ENCODE measurements at places on chromosomes 12 and 14. TPM values are rescaled to one million over a fixed set of nuclear protein-coding genes. Genes with fewer than 3 reads are reported as not detected.
A peak's percentile ranks its signal among the peaks of the same experiment; 100 is the strongest.

SIX4 gene
- polyA plus RNA-seq = not detected

EIF2S3B gene
- 0.71 TPM for polyA plus RNA-seq

ERBB3 gene
- 1.00 TPM for polyA plus RNA-seq

CLEC1B gene
- not detected for polyA plus RNA-seq

ZDHHC22 gene
- polyA plus RNA-seq = not detected

SYT10 gene
- not detected for polyA plus RNA-seq

TROAP gene
- 5.3 TPM for polyA plus RNA-seq

RNASE7 gene
- polyA plus RNA-seq = not detected

BEGAIN gene
- 0.29 TPM for polyA plus RNA-seq

TPH2 gene
- polyA plus RNA-seq = not detected

CACNA2D4 gene
- 4.9 TPM for polyA plus RNA-seq

TOX4 gene
- 99.1 TPM for polyA plus RNA-seq

DNAI7 gene
- polyA plus RNA-seq = not detected

RTL1 gene
- polyA plus RNA-seq = not detected

GRCh38 chr12:130632642-130633041 is 83.5 kb downstream of the RIMBP2 start:
- no peak for DNase-seq

DNA sequence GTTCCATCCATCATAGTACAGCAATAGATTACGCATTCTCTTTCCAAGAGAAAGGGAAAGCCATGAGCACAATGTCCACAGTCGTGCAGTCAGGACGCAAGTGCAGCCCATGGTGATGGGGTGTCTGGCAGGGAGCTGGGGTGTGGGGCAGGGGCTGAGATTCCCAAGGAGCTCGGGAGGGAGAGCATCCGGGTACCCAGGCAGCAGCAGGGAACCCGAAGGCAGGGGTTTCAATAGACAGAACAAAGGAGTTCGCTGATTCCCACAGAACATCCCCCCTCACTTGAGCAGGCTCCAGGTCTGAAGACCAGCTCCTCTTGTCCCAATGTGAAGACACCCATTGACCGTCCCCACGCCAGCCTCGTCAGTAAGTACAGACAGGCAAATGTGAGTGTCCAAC is 13.5 kb downstream of the ANHX start:
- no peak for DNase-seq

DNA sequence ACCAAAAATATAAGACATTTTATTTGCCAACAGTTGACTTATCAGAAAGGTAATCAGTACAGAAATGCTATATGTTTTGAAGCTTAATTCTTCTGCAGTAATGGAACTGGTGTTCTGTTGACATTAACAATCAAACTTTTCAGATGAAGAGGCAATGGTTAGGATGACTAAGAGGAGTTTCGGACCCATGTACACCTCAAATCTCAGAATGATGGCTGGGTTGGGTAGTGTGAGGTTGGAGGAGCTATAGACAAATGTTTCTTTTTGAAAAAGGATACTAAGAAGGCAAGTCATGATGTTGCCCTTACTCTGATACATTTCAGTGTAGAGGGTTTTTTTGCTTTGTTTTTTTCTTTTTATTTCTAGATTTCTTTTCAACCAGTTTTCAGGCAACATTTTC is 66.9 kb downstream of the KNTC1 start:
- DNase-seq = no peak

DNA sequence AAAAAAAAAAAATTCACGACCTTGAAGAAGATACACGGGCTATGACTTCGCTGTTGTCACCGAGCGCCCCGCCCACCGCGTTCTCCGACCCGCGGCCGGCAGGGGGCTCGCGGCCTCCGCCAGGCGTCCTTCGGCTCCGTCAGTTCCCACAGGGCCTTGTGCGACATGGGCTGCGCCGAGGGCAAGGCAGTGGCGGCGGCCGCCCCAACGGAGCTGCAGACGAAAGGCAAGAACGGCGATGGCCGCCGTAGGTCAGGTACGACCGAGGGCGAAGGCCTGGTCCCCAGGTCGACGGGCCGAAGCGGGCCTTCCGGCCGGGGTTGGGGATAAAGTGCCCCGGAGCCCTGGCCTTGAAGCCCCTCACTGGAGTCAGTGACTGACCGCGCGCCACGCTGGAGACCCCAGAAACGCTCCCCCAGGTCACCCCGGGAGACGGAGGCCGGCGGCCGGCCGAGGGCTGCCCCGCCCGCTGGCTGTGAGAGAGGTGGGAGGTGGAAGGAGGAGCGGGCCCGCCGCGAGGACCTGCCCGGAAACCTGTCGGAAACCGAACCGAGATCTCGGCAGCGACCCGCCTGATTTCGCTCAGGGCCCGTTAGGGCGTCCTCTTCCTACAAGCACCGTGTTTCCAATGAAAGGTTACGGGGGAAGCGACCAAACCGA is at the start of gene TXNRD1:
Gene TXNRD1 (plus strand): TSS at position 142 of the 660 bp plus-strand sequence. CDS start 24 bp downstream, at position 166.
- peak; percentile 90 for DNase-seq

DNA sequence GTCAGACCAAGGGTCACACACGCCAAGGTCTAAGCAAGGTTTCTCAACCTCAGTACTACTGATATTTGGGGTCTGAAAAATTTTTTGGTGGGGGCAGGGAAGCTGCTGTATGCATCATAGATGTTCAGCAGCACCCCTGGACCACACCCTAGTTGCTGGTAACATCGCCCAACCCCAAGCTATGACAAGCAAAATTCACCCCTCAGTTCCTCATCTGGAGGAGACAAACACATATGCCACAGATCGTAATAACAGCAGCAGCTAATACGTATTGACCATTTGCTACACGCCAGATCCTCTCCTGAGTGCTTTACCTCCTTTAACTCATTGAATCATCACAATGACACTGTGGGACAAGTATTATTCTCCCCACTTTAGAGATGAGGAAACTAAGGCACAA is 46.4 kb downstream of the ACTN1 start:
- DNase-seq = no peak

DNA sequence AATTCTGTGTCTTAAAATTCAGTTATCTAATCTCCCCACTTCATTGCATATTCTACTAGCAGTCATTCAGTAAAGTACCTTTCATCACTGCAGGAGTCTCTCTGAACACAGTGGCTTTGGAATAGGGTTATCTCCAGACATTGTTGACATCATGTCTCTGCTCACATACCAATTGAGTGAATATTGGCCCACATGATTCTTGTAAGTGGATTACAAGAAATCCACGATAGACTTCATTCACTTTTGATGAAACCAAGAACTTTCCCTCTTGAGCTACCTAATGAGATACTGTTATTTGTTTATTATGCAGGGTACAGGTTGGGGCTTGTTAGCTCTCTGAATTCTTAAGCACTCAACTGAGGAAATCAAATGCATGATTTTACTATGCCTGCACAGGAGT is 284.9 kb downstream of the RAD51B start:
- no peak for DNase-seq

DNA sequence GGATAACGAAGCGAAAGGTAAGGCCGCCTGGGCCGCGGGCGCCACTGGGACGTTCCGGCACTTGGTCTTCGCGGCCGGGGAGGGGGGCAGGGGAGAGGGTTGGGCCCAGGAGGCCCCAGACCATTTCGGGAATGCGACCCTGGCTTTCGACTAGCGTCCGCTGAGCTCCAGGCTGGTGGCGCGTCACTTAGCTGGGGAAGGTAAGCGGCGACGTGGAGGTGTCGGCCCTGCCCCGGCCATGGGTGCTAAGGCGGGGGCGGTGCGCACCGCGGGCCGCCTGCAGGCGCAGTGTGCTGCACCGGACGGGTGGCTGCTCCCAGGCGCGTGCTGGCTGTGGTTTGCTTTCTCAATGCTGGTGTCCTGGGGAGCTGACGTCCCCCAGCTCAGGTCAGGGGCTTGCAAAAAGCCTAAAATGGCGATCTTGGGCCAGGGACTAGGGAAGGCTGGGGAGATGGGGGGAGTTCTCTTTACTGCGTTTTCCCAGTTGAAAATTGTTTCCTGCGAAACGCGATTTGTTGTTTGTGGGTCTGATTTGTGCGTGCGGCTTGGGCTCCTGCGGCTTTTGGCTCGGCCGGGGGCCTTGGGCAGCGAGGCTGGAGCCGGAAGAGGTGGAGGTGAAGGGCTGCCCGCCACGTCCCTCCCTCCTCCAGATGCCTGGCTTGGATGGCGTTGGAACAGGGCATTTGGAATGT is 1.2 kb downstream of the HOXC10 start:
- DNase-seq = no peak

- DNase-seq = no peak
These were observed 43.4 kb downstream of the TEAD4 start for GRCh38 chr12:3002646-3003045.

GRCh38 chr12:121581686-121582429 is 1.0 kb upstream of the KDM2B start:
- DNase-seq = peak; percentile 26

DNA sequence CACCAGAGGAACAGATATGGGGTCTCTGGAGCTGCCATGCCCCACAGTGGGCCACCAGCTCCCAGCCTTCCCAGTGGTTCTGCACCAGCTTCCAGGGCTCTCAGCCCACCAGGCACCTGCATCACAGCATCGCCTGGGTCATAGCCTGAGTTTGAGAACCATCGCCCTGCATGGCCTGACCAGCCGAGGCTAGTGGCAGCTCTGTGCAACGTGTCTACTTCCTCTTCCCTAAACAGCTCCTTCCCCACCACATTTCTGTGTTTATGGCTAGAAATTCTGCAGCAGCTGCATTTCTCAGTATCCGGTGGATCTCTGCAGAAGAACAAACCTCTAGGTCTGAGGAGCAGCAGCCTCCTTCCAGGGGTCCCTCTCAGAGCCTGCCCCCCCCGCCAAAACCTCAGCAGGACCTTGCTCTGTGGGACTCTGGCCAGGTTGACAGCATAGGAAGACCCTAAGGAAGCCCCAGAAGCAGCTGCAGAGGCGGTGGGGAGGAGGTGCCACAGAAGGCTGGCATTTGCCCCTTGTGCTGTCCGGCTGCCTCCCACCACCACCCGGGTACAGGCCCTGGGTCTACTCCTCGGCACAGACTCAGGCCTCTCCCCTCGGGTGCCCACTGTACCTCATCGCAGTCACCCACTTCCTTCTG is 47.7 kb downstream of the PSMA6 start:
- DNase-seq = no peak

DNA sequence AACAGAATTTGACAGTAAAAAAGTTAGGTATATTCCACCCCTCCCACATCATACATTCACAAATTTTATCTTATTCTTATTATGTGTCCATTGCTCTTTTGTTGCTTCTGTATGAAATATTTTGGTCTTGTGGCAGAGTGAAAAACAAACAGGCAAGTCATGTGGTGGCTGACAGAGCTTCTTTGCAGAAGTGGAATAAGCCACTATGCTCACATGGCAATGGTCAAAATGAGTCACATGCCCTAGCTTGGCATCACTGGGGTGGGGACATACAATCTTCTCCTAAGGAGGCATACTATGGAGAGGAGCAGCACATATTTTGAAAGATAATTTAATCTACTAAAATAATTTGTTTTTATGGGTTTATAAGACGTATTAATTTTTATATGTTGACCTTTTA is 27.7 kb upstream of the CMA1 start:
- no peak for DNase-seq

DNA sequence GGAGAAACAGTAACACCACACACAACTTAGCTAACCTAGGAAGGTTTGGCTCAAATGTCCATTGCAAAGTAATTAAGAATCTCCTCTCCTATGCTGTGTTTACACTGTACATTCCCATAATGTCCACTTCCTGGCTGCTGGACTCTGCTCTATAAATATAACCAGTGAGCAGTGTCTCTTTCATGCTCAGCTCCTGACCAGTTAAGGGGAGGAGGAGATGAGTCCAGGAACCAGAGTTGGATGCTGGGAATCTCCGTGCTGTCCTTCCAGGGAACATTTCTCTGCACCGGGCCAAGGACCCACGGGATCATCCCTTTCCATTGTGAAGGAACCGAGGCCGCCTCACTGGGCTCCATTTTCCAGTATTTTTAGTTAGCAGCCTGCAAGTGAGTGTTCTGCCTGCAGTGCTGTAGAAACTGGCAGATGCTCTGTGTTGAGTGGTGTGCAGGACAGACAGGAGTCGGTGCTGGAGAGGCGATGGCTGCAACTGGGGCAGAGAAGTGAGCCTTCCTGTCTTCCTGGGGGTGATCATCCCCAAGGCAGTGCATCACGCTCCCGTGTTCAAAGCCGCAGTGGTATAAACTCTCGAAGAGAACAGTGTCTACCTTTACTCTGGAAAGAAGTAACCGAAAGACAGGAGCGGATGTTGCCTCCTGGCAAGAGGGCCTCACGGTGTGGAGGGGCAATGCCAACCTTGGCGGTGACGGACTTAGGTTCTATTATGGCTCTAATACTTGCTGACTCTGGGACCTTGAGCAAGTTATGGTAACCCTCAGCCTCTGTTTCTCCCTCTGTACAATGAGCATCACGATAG is 195.5 kb downstream of the CACNA1C start:
- DNase-seq = no peak

DNA sequence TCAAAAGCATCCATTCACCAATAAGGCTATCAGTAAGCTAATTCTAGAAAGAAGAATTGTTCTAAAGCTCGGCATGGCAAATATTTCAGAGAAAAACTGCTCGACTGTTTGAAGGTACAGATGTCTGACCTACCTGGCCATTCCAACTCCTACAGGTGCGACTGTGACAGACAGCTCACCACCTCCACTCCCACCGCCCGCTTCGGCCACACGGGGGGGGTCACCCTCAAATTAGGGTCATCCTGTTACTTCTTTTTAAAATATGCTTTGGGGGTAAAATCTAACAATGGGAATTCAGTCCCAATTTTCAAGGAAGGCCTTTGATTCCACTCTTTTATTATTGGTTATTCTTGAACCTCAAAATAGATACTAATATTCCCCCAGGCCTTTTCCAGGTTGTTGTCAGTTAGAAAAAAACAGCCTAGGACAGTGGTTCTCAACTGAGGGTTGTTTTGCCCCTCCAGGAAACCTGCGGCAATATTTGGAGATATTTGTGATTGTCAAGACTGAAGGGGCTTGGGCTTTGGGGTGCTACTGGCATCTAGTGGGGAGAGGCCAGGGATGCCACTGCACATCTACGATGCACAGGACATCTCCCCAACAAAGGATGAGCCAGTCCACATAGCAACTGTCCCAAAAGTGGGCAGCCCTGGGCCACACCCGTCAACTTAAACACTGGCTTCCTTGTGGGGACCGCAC is 81.2 kb downstream of the BCL11B start:
- DNase-seq = peak; percentile 55

GRCh38 chr12:19316425-19316824 is 122.9 kb upstream of the AEBP2 start:
- DNase-seq = no peak

- DNase-seq = no peak
These were observed 20.1 kb upstream of the FBXO21 start for GRCh38 chr12:117210266-117210918.

- DNase-seq = no peak
These were observed 206.8 kb upstream of the BCL2L14 start for GRCh38 chr12:11863988-11864387.

DNA sequence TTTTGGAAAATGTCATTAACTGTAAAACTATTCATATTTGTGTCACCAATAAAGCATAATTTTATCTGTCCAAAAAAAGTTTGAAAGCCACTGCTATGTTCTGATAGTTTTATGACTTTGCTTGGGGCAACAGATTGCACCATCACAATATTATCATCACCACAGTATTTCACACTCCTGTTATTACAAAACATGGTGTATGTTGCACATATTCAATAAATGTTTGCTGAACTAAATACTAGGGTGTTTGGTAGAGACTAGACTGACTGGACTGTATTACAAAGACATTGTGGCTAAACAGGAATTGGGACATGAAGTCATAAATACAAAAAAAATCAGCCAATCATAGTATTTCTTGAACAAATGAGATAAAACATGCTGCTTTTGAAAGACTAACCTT is 55.1 kb downstream of the PAWR start:
- no peak for DNase-seq

Measured in CD4-positive, CD25-positive, alpha-beta regulatory T cell (primary cell).